ENCODE measurements at places on chromosomes 11 and 22. TPM values are rescaled to one million over a fixed set of nuclear protein-coding genes. Genes with fewer than 3 reads are reported as not detected.

DNA sequence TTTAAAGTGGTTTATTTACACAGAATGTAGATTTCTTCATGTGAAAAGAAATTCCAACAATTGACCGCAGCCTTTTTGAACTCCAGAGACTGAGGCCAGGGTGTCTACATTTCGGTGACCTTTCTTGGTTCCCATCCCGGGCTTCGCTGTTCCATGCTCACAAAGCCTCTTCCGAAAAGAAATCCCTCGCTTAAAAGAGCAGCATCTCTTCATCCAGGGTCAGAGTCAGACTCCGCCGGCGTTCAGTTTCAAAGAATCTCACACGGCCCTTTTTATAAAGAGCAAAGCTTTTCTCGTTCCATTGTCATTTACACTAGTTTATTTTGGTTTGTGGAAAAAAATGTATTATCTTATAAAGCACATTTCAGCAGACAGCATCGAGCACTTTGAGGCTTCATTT, 530.6 kb upstream of the B3GAT1 start:
- DNase-seq = no peak

DNA sequence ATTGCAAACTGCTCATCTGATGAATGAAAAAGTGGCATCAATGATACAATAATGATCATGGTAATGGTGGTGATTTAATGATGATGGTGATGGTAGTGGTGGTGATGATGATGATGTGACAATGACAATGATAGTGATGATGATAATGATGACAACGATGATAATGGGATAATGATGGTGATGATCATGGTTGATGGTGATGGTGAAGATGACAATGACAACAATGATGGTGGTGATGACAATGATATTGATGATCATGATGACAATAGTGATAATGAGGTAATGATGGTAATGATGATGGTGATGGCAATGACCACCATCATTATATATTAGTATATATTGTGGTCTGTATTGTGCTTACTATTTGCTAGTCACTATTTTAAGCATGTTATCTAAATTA, 474.3 kb downstream of the TBC1D22A start:
- no peak for DNase-seq

GNAZ gene
- total RNA-seq = 1.1 TPM

RBM4 gene
- 104 TPM for total RNA-seq

ALDH3B1 gene
- 30.7 TPM for total RNA-seq

GRCh38 chr22:31898926-31899325, 45.4 kb upstream of the YWHAH start:
- no peak for DNase-seq

DNA sequence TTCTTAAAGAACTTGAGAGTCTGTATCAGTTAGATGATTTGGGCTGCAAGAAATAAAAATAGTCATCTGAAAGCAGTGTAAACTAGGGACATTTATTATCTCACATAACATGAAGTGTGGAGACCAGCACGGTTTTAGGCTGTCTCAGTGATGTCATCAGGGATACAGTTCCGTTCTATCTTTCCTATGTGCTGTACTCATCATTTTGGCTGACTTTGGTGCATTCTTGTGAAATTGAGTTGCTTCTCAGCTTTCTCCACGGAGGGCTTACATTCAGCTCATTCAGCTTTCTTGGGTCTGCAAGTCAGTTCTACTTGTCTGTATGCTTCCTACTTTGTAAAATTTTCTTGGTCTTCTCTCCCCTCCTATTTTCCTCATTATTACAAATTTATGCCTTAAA, 51.8 kb upstream of the LIN7C start:
- DNase-seq = no peak
